Activated T-helper 1 cell treated with Interleukin-2 at 50 U/mL for 16 hours (primary cell): ENCODE measurements at places on chromosomes 3 and 15.

DNA sequence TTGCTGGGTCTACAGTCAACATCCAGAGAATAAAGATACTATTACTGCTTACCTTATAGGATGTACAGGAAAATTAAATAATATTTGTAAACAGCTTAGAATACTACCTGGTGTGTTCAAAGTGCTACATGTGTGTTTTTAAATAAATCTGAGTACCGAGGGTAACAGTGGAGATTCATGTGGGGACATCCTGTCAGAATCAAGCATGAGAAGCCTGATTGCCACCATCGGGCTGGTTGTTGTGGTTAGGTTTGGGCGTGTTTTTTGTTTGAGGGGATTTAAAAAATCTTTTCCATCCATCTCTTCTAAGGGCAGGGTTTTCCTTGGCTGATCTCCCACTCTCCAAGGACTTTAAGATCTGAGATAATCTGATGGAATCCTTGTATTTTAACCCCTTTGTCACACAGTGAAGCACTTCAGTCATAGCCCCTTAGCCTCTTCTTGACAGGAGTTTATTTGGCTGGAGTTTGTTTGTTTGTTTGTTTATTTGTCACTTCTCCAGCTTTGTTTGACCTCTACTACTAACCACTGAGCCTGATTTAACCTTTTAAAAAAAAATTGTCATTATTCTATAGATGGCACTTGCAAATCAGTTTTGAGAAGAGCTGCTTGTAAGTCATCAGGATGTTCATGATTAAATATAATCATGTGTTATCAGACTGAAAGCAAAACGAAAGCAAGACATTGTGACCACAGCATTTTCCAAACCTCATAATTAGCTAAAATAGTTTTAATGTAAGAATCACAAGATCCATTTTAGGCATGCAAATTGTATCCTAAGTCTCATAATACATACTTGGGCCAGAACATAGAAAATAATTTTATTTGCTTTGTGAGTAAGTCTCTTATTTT is 72.8 kb upstream of the RARB start:
- DNase-seq, result no peak

DNA sequence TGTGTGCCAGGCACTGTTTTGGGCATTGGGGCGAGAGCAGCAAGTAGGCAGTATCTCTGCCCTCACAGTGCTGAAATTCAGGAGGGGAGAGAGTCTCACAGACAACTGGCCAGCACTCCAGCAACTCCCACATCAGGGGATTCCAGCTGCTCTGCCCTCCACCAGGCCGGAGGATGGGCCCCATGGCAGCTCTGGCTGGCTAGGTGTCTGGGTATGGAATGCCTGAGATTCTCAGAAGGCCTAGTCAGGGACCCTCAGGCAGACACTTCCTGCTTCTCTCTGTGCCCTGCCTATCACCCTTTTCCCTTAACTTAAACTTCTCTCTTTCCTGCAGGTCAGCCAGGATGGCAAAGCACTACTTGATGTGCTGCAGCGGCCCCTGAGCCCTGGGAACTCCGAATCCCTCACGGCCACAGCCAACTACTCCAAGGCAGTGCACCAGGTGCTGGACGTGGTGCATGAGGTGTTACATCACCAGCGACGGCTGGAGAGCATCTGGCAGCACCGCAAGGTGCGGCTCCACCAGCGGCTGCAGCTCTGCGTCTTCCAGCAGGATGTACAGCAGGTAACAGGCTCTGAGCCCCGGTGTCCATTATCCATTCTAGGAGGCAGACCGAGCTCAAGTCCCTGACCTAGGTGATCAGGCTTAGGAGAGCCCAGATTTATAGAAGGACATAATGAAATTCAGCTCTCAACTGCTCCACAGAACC is 342.2 kb upstream of the ROPN1 start:
- no peak for DNase-seq

DNA sequence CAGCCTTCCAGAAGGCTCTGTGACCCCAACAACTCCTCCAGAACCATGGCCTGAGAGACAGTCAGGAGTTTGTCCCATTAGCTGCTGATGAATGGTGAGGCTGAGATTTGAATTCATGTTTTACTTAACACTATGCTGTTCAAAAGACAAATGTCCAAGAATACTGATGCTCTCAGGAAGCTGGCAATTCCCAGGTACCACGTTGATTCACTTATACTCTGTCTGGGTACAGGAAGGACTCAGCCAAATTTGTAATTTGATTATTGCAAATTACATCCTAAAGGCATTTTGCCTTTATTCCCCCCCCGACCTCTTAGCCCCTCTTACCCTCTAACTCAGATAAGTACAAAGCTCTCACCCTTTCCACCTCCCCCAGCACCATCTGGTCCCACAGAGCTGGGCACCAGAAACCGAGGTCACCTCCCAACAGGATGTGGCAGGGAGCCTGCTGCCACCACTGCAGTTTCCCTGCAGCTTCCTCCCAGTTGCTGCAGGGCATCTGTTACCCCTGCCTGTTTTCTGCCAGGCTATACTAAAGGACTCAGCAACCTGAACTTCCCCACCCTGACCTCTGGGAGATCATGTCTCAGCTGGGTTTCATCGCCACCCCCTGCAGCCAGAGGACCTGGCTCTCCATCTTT is 33.6 kb downstream of the EAF1 start:
- no peak for DNase-seq

- DNase-seq, result no peak
These were observed 71.0 kb downstream of the THSD4 start for GRCh38 chr15:71186267-71186666.

DNA sequence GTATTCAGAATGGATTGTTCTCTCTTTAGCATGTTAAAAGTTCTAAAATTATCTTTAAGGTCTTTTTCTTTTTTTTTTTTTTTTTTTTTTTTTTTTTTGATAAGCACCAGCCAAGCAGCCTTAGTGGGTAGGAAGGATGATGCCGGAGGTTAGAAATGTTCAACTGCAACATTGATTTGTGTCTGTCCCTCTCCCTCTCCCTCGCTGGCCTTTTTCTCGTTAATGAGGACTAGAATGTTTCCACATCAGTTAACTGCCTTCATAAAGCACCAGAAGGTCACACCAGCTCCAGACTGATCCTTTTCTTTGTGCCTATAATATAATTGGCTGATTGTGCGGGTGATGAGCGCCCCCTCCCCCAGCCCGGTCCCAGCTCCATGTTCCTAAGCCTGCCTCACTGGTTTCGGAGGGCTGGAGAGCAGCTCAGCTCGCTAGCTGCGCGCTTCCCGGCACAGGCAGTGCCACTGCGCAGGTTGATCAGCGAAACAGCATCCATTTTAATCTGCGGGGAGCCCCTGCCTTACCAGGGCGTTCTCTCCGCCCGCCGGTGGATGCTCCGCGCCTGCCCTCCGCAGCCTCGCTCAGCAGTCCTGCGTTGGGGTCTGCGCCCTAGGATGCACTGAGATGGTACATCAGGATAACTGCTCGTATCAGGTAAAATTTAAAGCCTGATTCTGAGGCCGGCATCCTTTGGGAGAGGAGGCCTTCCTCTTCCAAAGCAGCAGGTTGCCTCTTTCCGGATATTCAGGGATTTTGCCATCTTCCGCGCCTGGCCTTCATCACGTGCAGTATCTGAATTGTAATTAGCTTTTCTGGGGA is 148.9 kb upstream of the IL12A start:
- DNase-seq, result no peak

DNA sequence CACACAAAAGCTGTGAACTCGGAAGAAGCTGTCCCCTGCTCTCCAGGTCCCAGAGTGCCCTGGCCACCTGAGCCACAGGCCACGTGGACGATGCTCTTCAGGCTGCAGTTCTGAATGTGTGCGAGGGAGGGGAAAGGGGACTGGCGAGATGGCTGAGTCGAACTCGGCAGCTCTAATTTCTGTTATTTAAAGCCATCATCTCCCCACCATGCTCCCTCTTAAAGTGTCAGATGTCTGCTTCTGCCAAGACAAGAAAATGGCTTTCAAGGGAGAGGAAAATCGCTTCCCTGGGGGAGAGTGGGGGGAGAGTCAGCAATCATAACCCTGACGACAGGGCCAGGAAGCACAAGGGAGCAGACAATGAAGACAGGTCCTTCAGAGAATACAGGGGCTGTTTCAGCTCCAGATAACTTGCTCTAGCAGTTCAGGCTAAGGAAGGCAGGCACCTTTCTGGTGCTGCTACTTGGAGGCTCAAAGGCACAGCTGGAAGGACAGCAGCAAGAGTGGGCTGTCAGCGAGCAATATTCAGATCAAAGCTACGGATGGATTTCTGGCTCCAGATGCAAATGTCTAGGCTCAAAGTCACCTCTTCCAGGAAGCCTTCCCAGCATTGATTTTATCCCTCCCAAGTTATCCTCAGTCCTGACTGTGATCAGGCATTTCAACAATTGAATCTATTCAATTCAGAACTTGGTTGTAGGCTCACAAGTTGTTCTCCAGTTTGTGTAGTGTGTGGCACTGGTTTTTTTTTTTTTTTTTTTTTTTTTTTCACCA is 15.5 kb upstream of the CCDC33 start:
- no peak for DNase-seq

- DNase-seq, result no peak
These were observed 147.9 kb downstream of the OR4M2 start for GRCh38 chr15:22228101-22228762.
